ENCODE measurements at places on chromosomes 3 and 15.

DNA sequence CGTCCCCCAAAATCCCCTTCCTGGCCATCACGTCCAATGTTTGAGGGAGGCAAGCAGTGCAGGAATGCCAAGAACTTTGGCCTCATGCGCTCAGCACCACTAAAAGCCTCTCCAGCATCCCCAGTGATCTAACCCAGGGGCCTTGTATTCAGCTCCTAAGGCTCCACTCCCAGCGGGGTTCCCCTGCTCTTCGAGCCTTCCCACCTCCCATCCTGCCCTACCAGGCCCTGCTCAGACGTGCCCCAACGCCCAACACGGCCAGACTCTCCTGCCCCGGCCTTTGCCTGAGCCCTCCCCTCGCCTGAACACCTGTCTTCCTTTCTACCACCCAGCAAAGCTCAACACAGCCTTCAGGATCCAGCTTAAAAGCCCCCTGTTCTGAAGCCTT lies 30.5 kb downstream of the PLXND1 start:
- DNase-seq: no peak

DNA sequence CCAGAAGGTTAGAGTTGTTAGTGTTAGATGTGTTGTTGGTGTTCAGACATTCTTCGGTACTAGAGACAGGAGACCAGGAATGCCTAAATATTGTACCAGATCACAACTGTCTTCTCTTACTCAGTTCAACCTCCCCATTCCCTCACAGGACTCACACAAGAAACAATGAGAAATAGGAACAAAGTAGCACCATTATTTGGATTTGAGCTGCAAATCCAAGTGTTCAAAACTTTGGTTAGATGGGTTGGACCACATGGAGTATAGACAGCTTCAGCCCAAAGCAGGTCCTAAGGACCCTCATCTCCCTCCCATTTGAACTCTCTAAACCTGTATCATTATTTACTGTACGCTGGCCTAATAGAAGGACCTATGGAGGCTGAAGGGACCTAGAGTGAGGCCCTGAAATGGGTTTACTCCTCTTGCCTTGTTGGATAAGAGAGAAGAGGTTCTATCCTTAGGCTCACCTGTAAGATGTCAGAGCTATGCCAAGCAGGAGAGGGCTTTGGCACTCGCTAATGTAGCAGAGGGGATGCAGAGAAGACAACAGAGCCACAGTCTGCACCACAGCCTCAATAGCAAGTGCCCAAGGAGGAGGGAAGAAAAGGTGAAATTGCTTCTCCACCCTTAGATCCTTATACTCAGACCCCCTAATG lies 70.9 kb downstream of the FNDC3B start:
- no peak for DNase-seq

- DNase-seq: no peak
Observed at GRCh38 chr3:147816752-147817151, 407.6 kb downstream of the ZIC1 start.

DNA sequence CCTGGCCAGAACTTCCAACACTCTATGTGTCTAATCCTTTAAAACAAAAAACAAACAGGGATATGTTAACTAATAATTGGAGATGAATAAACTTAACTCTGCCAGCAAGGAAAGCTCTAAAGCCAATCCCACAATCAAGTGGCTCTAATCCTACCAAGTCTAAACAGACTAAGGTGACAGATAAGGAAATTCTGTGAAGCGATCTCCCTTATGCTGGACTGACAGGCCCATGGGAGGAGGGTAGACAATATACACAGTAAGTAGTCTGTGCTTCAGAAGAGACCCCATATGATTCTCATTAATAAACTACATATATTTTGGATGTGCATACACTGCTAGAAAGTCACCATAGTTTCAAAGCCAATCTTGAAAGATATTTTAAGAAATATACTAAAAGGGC lies 10.1 kb downstream of the VPS13C start:
- DNase-seq: no peak

GRCh38 chr15:41269887-41270286 lies 38.8 kb downstream of the CHP1 start:
- no peak for DNase-seq

DNA sequence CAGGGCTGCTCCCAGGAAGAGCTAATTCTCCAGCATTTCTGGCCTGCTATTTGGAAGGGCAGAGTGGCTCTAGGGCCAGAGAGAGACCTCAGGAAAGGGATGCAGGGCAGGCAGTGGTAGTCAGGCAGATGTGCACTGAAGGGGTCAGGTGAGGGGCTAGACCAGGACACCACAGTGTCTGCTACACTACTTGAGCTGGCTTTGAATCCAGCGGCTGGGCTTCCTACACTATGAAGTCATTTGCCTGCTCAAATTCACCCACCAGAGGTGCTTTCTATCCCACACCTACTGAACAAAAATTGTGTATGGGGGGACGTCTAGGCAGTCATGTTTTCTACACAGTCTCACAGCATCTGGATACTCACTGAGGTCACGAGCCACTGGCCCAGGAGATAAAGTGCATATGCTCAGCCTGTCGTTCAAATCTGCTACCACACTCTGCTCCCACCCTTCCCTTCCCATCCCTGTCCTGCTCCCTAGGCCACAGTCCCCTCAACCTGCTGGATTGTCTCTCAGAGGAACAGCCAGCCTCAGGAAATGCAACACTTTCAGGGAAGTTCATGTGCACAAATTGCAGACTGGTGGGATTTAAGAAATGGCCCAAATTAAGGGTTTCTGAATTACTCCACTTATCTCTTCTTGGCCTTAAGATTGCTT lies 49.9 kb upstream of the SLC6A11 start:
- DNase-seq: no peak

DNA sequence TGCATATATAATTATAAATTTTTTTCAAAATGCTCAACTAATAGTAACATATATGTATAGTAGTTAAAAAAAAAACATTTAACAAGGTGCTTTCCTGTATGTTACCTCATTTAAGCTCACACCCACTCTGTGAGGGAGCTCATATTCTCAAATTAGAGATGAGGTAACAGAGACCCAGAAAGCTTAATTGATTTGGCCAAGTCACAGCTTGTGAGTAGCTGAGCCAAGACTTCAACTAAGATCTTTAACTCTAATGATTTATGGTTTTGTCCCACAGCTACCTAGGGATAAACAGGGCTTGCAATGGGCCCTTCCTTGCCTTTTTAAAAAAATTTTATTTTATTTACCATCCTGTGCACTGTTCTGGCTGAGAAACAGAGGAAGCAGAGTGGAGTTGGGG lies 230.0 kb upstream of the GOLIM4 start:
- no peak for DNase-seq

- DNase-seq: peak; percentile 66
Observed at GRCh38 chr3:38829404-38829803, 13.4 kb upstream of the SCN10A start.

DNA sequence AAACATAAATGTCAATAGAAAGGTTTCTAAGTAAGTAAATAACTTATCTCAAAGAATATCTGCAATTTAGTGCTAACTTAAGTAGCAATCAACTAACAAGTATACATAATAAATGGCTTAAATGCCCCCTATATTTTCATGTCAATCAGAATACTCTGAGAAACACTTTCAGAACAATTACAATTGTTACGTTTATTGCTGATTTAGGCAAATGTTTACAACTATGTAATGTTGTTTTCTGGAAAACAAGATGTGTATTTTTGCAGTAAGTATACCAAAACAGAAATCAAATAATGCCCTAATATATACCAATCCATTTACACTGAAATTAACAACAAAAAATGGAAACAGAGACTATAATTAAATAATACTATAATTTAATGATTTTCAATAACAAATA lies 13.2 kb downstream of the TUBGCP5 start:
- no peak for DNase-seq

DNA sequence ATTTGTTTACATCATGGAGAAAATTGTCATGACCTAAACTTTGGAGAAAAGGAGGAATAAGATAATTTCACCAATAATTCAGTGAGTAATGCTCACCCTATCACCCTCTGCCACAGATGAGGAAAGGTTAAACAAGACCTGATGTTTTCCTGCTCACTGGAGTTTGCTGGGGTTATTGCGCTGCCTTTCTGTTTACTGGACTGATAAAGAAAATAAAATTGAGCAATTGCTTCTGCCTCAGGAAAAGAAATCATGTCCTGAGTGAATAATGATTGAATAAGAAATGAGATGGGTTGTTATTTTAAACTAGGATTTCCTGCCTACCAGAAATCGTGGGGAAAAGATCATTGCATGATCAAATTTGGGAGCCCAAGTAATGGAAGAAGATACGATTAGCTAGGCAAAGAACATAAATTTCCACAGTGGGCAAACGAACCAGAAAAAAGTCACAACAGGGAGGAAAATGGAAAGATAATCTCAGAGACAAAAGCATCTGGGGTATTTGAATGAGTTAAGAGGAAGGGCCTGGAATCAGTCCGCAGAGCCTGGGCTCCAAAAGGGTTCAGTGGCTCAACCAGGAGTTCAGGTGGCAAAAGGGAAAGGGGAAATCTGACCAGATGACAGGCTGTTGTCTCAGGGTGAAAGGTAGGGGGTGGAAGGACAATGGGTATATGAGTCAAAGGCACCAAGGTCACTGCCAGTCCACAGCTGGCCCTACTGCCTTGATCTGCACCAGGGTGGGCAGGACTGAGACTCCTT lies 146.8 kb downstream of the FAM43A start:
- no peak for DNase-seq

DNA sequence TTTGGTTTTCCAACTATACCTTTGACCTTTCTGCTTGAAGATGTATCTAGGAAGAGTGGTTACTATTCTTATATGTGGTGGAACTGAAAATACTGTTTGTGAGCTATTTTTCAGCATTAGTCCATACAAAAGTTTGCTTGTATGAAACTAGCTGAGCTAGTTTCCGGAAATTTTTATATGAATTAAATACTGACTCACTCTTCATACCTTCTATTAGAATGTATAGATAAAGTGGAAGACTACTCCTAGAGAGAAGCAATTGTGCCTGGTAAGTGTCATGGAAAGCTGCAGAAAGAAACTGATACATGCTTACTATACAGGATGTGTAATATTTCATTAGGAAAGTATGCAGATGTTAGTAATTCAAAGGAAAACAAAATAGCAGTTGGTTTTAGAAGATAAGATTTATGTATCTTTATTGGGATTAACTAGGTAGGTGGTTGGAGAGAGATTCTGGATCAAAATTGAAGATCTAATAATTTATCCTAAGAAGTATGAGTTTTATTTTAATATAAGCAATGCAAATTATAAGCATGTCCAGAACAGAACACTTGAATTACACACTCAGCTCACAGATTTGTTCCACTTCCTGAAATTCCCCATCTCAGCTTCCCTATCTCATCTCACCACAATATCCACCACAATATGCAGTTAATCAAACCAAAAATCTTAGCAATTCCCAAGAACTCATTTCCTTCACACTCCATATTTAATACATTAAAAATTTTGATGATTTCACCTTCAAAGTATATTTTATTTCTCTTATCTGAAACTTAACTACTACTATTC lies 82.8 kb downstream of the BCHE start:
- DNase-seq: no peak

- no peak for DNase-seq
Observed at GRCh38 chr3:10248984-10249748, 907 bp downstream of the TATDN2 start.

GRCh38 chr15:85534031-85534430 lies 153.6 kb downstream of the AKAP13 start:
- no peak for DNase-seq

DNA sequence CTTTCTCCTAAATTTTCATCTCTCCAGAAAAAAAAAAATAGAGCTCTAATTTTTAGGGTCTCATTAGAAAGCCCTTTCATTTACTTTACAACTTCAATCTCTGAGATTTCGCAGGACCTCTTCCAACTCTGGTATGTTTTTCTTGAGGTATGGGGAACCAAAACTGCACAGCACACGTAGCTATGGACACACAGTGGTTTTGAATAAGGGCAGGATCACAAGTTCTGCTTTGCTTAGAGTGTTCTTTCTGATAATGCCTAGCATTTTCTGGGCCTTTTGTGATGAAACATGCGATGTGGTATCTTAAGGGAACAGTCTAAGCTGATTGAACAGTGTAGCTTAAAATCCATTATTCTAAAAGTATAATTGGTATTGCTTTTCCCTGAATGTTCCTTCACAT lies 25.3 kb downstream of the ZNF592 start:
- DNase-seq: no peak

- DNase-seq: no peak
Observed at GRCh38 chr15:48031466-48031865, 89.3 kb upstream of the SLC24A5 start.

- no peak for DNase-seq
Observed at GRCh38 chr15:59838900-59839299, 149.8 kb upstream of the BNIP2 start.

DNA sequence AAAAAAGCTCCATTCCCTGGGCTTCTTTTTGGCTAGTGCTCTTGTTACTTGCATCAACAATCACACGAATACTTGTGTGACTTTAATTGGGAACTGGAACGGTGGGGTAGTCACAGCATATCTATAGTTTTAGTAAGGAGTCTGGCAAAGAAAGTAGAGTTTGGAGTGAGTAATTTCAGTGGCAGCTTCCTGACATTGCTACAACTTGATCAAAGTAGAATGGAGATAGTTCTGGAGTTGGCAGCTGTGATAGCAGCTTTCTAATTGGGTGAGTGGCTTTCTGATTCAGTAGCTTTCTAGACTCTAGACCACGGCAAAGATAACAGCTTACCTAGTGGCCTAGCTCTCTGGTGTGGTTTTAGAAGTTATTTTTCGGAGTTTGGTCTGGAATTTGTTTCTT lies 475.0 kb downstream of the TUSC7 start:
- DNase-seq: no peak

- DNase-seq: no peak
Observed at GRCh38 chr15:91824256-91824655, 29.3 kb upstream of the SLCO3A1 start.

DNA sequence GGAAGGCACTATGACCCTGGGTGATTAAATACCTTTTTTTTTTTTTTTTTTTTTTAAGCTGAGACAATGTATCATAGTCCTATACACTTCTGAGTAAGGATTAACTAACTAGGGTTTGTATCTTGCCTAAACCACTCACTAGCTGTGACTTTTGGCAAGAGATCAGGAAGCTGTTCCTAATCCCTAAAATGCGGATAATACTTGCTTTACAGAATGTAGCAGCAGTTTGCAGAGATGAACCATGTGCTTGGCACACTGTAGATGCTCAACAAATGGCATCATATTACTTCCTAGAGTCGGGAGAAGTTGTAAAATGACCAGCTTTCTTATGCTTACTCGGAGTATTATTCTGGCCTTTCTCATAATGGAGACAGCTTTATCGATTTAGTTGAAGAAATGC lies 25.6 kb upstream of the PYGO1 start:
- no peak for DNase-seq

- DNase-seq: no peak
Observed at GRCh38 chr3:139710212-139710611, 32.4 kb upstream of the NMNAT3 start.

DNA sequence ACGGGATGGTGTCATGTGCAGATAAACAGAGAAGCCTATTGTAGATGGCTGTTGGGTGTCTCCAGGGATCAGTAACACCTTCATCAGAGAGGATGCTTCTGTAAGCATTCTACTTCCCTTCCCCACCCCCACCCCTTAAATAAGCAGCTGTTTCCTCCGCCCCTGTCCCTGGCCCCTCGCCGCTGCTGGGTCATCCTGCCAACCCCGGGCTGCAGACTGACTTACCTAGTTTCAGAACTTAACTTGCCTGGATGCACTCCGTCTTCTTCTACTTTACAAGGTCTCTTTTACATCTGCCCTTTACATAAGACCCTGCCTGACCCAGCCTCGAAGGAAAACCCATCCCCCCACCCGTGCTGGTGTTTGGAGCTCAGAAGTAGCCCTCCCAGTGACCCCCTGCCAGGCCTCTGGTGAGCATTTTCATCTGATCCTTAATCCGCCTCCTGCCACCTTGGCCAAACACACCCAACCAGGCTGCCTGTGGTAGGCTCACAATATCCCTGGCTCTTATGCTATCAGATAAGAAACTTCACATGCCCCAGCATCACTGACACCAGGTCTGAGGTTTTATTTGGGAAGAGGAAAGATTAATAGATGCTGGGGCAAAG lies 103.0 kb upstream of the HES1 start:
- DNase-seq: no peak
